ENCODE measurements at places on chromosomes 4 and X. TPM values are rescaled to one million over a fixed set of nuclear protein-coding genes. Genes with fewer than 3 reads are reported as not detected.

GRCh38 chr4:83454686-83455085, 937 bp downstream of the HELQ start:
- DNase-seq: no peak

DNA sequence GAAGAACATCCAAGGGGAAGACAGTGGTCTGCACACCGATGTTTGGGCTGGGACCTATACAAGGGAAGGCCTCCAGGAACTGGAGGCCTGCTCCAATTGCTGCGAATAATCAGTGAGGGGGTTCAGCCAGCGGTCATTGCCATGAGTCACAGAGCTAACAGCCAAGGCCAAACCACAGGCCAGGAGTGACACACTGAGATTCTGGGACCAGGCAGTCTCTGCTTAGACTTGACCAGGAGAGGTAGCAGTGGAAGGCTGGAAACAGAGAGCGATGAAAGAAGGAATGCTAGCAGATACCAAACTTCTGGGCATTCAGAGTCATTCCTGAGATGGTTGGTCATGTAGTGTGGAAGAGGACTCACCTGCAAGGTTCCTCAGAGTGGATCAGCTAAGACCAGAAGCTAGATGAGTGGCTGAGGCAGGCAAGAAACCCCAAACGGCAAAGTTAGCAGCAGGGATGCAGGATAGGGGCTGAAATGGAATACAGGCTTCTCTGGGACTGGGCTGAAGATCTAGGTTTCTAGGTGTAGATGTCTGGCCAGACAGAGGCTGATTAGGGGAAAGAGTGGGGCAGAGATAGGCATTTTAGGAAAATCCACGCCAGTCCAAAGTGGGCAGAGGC, 54.7 kb downstream of the CNGA2 start:
- peak; percentile 50 for DNase-seq

DNA sequence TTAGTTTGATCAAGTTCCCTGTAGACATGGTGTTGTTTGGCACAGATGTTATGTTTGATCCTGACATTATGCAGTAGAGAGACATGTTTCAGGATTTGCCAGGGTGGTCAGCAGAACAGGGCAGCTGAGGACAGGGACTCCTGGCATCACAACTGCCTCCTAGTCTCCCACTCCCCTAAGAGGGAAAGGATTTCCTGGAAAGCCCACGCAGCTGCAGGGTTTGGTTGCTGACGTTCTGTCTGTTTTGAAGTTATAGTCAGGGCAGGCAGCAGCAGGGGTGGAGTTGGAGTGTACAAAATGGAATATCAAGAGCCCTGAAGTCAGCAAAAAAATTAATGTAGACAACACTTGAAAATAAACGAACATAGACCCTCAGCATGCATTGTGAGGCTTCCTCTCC, 125.4 kb downstream of the CPE start:
- no peak for DNase-seq

Gene RAB41
- not detected for total RNA-seq

Gene RBM46
- total RNA-seq: not detected

- DNase-seq: no peak
Measured at GRCh38 chrX:72399816-72400215, 94.1 kb upstream of the CITED1 start.

DNA sequence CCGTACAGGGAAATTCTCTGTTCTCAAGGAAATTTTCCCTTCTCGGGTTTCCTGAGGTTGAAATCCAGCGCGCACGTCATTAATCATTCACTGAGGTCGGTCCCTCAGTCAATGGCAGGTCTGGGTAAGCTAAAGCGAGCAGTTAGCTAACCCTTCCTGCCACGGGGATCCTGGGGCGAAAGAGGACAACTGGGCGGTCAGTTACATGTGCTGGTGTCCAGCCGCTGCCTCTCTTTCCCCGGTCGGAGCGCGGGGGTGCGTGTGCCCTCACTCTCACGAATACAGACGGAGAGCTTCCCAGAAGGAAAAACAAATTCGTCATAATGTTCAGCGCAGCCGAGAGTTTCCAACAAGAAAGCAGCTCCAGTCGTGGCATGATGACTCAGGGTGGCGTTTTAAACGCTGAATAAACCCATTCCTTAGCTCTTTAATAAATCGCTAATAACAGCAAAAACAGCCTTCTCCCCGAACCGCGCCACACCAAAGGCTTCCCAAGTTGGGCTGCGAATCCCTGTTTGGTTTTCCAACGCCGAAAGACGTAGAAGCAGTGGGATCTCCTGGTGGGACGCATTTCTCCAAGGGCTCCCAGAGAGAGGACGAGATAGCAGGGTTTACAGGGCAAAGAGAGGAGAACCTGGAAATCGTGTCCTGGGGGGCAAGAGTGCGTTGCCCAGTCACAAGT, 752 bp upstream of the FGF5 start:
- no peak for DNase-seq

Gene GABRG1
- total RNA-seq: not detected

Gene NDNF
- total RNA-seq: 4.2 TPM

DNA sequence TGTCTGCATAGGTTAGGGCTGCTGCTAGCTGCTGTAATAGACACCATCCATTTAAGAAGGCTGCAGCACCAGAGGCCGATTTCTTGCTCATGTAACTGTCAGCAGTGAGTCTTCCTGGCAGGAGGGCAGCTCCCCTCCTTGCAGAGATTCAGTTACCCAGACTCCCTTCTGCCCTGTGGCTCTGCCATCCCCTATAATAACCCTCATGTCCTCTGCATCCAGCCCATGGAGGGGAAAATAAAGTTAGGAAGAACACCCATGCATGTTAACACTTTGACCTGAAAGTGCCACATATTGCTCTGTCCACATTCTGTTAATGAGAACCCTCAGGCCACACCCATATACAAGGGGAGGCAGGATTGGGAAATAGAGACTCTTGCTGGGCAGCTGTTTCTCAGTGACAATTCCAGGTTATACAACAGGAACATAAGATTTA, 5.4 kb downstream of the STBD1 start:
- DNase-seq: no peak

- DNase-seq: no peak
Measured at GRCh38 chrX:96405842-96406241, 278.8 kb upstream of the DIAPH2 start.

Gene PF4V1
- total RNA-seq: not detected
